ENCODE measurements at places on chromosomes 1 and 21. TPM values are rescaled to one million over a fixed set of nuclear protein-coding genes. Genes with fewer than 3 reads are reported as not detected.

Gene GPR25
- total RNA-seq, result 6.7 TPM

Gene TRIM17
- total RNA-seq, result 3.9 TPM

Gene ASCL5
- not detected for total RNA-seq

Gene CCDC185
- not detected for total RNA-seq

Gene DDR2
- total RNA-seq, result 0.66 TPM

Gene TESK2
- total RNA-seq, result 5.5 TPM

DNA sequence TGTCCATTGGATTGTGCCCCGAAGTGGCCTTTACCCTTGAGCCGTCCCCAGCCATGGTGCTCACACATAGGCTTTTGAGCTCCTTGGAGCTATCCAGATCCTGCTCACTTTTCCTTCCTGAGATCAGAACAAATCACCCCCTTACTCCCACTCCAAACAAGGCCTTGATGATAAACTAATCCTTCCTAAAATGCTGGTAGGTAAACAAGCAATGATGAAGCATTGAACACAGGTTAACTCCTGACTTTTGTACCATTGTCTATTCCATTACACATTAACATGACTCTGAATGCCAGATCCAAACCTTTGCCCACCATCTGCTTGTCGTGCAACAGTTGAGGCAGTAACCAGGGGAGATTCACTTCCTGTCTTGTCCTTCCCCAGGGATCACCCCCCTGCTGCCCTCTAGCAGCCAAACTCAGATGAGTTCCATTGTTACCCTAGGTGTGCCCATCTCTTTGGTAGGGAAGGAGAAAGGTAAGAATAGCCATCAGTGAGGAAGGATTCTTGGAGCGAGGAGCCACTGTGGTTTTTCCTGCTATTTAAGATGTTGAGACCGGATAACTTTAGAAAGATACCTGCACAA is 79.5 kb upstream of the DNAJC6 start:
- H3K4me3 ChIP-seq, result no peak overlapping the region
- no peak overlapping the region for H3K27ac ChIP-seq
- H3K27me3 ChIP-seq, result no peaks in the 10 kb centered on the region
- DNase-seq, result no peak

GRCh38 chr21:26593800-26594199 is 20.7 kb upstream of the CYYR1 start:
- no peaks in the 10 kb centered on the region for H3K27me3 ChIP-seq
- H3K4me1 ChIP-seq, result no peaks in the 10 kb centered on the region
- H3K27ac ChIP-seq, result no peak overlapping the region
- no peaks in the 10 kb centered on the region for H3K36me3 ChIP-seq
- no peak for DNase-seq
- H3K4me3 ChIP-seq, result no peak overlapping the region

- no peaks in the 10 kb centered on the region for H3K36me3 ChIP-seq
- H3K4me1 ChIP-seq, result peaks cover 3% of the 10 kb centered on the region
- no peak overlapping the region for H3K4me3 ChIP-seq
- H3K27me3 ChIP-seq, result no peaks in the 10 kb centered on the region
- H3K27ac ChIP-seq, result no peak overlapping the region
- no peak for DNase-seq
Measured at GRCh38 chr1:172753964-172754363, 95.1 kb downstream of the FASLG start.

DNA sequence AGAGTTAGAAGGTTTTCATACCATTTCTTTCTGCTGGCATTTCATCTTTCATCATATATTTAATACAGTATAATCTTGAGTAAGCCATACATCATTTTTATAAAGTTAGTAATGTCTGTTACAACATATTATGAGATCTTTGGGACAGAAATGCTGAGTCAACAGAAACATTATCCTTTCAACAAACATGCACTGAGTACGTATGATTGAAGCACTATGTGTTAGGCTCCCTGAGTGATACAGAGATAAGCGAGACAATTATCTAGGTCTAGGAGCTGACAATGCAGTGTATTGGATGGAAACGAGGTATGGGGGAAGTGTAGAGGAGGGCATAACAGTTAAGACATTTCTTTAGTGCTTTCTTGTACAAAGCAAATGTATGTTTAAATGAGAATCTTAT is 19.7 kb upstream of the GPR52 start:
- H3K4me1 ChIP-seq, result no peaks in the 10 kb centered on the region
- no peak overlapping the region for H3K4me3 ChIP-seq
- no peak for DNase-seq
- H3K36me3 ChIP-seq, result no peaks in the 10 kb centered on the region

DNA sequence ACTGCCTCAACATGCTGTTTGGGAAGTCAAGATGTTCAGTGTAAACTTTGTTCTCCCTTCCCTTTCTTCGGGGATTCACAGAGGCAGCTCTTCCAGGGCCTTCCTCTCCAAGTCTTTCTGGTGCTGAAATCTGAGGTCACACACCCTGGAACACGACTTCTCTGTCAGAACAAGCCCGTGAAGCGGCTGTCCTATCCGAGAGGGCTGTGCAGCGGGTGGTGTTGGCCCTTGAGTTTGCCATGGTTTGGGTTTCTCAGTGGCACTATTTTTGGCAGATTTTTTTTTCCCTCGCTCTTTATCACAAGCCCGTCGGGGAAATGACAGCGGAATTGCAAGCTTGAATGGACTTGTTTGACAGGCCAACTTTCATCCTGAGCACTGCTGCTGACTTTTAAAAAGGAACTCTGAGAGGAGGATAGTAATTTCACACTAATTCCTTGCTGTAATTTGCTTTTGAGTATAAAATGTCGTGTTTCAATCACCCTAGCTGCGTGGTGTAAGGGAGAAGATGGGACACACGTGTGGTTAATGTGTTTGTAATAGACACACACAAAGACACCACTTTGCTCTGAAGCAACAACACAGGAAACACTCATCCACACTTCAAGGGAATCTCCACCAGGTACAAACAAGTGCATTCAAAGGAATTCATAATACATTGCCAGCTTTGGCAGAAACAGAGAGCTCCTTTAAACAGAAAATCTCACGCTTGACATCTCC is 60.1 kb upstream of the TARBP1 start:
- H3K4me1 ChIP-seq, result no peaks in the 10 kb centered on the region
- no peak overlapping the region for H3K4me3 ChIP-seq
- H3K36me3 ChIP-seq, result no peaks in the 10 kb centered on the region
- H3K27ac ChIP-seq, result no peak overlapping the region
- no peaks in the 10 kb centered on the region for H3K27me3 ChIP-seq

- DNase-seq, result peak; percentile 68
- H3K27me3 ChIP-seq, result no peaks in the 10 kb centered on the region
- H3K27ac ChIP-seq, result peak overlapping the region; percentile 38
- peak overlapping the region; percentile 75 for H3K4me3 ChIP-seq
- H3K4me1 ChIP-seq, result peaks cover 13% of the 10 kb centered on the region
Measured at GRCh38 chr21:45541221-45542039, 810 bp downstream of the SLC19A1 start.

- no peaks in the 10 kb centered on the region for H3K36me3 ChIP-seq
- no peak overlapping the region for H3K4me3 ChIP-seq
- no peaks in the 10 kb centered on the region for H3K4me1 ChIP-seq
- no peak overlapping the region for H3K27ac ChIP-seq
Measured at GRCh38 chr1:224482619-224483018, 48.0 kb upstream of the WDR26 start.

- H3K27ac ChIP-seq, result no peak overlapping the region
- peaks cover 51% of the 10 kb centered on the region for H3K4me1 ChIP-seq
- H3K27me3 ChIP-seq, result no peaks in the 10 kb centered on the region
- H3K36me3 ChIP-seq, result peaks cover 2% of the 10 kb centered on the region
- DNase-seq, result no peak
Measured at GRCh38 chr1:111633736-111634247, 14.2 kb downstream of the RAP1A start.

DNA sequence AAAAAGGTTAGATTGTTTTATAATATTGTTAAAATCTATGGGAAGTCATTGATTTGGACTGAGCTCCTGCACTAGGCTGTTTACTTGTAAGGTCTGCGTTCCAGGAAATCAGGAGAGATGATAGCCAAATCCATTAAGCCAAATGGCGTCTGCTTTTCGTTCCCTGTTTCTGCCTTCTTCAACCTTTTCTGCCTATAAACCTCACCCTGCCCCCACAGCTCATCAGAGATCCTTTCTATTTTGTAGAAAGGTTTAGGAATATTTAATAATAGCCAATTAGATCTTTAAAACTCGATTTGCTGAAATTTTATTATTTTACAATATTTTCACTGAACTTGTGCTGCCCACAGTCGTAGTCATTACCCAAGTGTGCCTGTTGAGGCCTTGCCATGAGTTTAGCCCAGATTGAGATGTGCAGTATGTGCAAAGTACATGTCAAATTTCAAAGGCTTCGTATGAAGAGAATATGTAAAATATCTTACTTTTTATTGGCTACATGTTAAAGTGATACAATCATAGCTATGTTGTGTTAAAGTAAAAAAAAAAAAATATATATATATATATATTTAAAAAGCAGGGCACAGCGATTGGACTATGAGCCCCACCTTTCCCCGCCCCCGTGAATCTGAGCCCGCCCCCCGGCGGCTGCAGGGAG is 444 bp upstream of the IARS2 start:
- H3K4me1 ChIP-seq, result peaks cover 30% of the 10 kb centered on the region
- H3K36me3 ChIP-seq, result peaks cover 4% of the 10 kb centered on the region
- H3K27me3 ChIP-seq, result no peaks in the 10 kb centered on the region
- no peak overlapping the region for H3K4me3 ChIP-seq
- H3K27ac ChIP-seq, result peak overlapping the region; percentile 8
- no peak for DNase-seq

DNA sequence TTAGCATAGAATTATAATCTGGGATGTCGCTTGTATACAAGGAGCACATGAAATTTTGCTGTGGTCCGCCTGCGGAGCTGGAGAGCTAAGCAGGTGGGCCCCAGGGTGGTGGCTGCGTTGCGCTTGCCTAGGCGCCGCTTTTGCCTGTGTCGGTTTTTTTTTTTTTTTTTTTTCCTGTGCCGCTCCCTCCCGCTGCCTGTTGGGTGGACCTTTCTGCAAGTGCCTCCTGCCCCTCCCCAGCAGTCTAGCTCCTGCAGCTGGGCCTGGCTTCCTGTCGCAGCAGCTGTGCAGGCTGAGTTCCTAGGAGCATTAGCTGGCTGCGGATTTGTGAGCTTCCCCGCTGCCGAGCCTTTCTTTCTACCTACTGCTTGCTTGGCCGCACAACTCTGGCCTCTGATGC is 20.6 kb downstream of the PYHIN1 start:
- H3K4me3 ChIP-seq, result no peak overlapping the region
- H3K4me1 ChIP-seq, result peaks cover 9% of the 10 kb centered on the region
- H3K36me3 ChIP-seq, result peaks cover 52% of the 10 kb centered on the region
- no peaks in the 10 kb centered on the region for H3K27me3 ChIP-seq
- H3K27ac ChIP-seq, result no peak overlapping the region

GRCh38 chr1:37177230-37177864 is 143.0 kb upstream of the GRIK3 start:
- H3K27me3 ChIP-seq, result peaks cover 2% of the 10 kb centered on the region
- H3K4me1 ChIP-seq, result no peaks in the 10 kb centered on the region
- H3K27ac ChIP-seq, result no peak overlapping the region
- no peak overlapping the region for H3K4me3 ChIP-seq
- no peak for DNase-seq
- H3K36me3 ChIP-seq, result no peaks in the 10 kb centered on the region
